GM12891 (cell line): ENCODE measurements at places on chromosomes 11 and 22.

- DNase-seq, result no peak
These were observed 153.2 kb downstream of the CTTN start for GRCh38 chr11:70551351-70552166.

GRCh38 chr22:40258017-40258416 is 80.3 kb downstream of the TNRC6B start:
- no peak for DNase-seq

DNA sequence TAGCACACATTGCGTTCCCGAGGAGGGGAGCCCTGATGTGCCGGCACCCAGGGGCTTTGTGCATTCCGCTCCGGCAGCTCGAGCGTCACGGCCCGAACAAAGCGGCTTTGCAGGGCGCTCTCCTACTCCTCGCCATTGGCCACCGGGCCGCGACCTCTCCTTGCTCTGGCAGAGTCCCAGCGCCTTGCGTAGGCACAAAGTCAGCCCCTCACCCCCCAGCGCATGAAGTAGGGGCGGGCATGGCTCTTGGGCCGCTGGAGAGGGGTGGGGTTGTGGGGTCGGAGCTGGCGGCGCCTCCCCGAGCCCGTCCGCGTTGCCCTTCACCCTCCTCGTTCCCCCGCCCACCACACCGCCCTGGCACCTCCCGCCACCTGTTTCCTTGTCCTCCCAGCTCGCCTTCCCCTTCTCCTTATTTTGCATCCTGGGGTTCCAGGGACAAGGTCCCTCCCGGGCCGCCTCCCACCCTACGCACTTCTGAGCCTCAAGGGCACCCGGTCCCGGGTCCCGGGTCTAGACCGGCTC is 753 bp upstream of the PPARA start:
- DNase-seq, result no peak

GRCh38 chr11:12829131-12829530 is 154.9 kb downstream of the TEAD1 start:
- DNase-seq, result no peak

DNA sequence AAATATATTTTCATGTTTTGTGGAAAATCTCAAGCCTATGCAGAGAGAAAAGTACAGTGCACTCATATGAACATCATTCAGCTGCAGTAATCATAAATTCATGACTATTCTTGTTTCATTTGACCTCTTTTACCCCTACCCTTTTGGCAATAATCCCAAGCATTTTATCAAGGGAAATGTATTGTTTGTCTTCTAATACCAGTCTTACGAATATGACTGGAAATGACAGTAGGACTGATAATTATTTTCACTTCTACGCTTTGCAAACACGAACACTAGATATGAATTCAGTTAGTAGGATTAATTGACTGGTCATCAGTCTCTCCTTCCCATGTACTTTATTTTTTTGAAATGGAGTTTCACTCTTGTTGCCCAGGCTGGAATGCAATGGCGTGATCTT is 90.3 kb downstream of the MTMR3 start:
- no peak for DNase-seq

GRCh38 chr22:35510951-35511350 is 29.7 kb upstream of the RASD2 start:
- no peak for DNase-seq
